ENCODE measurements at places on chromosomes 12 and 14.
A peak's percentile ranks its signal among the peaks of the same experiment; 100 is the strongest.

DNA sequence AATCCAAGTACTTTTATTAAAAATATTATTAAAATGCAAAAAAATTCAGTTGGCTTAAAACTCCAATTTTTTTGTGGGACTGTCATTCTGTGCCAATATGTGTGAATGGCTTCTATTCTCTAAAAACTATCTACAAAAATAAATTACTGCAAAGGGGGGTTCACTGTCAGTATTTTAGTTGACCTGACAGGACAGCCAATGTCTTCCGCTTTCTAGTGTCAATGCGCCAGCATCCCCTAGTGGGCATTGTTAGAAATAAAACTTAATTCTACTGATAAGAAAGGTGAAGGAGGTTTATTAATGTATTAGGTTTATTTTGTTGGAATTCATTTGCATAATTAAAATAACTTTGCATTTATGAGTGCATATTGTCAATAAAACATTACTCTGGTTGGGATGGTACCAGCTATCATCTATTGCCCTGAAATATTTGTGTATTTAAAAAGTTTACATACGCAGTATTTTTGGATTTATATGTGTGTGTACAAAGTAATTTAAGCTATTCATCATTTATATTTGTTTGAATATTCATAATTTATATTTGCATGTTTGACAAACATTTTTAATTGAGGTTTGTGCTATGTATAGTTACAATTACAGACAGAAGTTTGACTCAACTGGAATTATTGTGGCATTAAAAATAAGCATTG lies 527.2 kb downstream of the FLRT2 start:
- DNase-seq = no peak

DNA sequence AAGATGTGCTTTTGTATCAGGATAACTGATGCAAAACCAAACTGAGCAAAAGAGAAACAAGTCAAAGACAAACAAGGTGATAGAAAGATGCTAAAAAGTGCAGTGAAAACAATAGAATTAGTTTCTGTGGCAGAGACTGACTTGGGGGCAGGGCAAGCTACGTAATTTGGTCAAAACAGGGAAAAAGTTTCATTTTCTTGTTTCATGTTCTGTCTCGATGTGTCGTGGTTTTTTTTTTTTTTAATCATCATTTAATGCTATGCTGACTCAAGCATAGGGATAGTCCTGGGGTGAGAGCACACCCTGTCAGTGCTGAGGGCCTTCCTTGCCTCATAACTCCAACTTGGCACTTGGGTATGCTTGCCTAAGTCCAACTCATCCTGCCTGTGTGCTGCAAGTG lies 144.1 kb upstream of the PTPRQ start:
- DNase-seq = no peak

DNA sequence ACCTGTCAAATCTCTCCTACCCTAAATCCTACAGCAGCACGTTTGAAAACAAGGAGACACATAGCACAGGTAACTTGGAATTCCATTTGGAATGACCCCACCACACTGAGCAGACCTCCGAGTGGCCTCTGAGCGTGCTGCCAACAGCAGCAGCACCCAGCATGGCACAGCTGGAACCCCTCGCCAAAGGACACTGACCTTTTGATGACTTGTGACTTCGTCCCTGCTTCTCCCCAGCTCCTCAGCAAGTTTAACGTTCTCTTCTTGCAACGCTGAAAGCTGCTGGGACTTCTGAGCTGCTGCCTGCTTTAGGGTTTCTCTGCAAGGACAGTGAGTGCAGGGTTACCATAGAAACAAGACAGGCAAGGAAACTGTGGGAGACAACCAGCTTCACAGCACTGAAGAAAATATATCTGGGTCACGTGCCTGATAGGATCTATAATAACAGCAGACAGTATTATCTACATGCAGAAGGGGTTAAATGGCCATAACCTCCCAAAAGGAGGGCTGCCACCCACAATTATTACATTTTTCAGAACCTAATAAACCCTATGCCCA lies 43.3 kb upstream of the VPS33A start:
- DNase-seq = no peak

DNA sequence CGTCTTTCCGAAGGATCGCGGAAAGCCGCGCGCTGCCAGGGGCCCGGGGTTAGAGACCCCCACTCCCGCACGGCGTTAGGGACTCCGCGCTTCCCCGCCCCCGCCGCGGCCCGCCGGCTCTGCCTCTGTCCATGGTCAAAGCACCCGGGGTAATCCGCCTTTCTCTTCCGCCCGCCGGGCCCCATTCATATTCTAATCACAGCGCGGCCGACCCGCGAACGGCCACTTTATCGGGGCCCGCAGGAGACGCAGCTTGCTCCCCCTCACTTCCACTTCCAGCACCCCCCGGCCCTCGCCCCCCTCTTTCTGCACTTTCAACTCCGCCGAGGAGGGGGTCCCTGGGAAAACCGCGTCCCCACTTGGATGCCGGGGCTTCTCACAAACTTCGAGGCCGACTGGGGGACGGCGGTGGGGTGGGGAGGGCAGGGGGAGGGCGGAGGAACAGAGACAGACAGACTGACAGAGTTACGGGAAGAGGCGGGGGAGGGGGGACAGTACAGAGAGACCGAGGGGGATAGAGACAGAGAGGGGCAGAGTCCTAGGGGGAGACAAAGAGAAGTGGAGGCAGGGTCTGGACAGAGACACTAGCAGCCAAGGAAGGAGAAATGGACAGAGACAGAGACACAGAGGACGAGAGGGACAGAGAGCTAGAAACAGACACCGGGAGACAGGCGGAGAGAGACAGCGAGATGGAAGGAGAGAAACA lies 1.1 kb upstream of the RFX4 start:
- DNase-seq = peak; percentile 60

DNA sequence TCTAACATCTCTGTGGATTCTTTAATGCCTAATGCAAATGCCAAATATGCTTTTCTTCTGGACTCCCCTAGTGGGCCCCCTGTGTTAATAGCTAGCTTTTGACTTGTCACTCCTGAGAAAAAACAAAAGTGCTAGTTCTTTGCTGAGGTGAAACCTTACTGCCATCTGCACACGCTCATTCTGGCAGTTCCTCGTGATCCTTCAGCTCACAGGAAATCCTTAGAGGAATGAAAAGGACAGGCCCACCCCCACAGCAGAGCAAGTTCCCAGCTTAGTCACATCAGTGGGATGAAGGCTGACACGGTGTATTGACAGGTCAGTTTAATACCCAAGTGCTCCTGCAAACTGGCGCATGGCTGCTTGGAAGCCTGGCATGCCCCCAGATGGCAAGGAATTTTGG lies 165.1 kb upstream of the ATP2B1 start:
- DNase-seq = no peak

- DNase-seq = no peak
These were observed 114.0 kb downstream of the DICER1 start for GRCh38 chr14:95043314-95043713.

- DNase-seq = no peak
These were observed 1.7 kb downstream of the SUPT16H start for GRCh38 chr14:21382095-21382494.

GRCh38 chr14:74784634-74785033 lies 21.5 kb downstream of the YLPM1 start:
- no peak for DNase-seq

- no peak for DNase-seq
These were observed 48.5 kb upstream of the ARHGAP5 start for GRCh38 chr14:32028599-32028998.

DNA sequence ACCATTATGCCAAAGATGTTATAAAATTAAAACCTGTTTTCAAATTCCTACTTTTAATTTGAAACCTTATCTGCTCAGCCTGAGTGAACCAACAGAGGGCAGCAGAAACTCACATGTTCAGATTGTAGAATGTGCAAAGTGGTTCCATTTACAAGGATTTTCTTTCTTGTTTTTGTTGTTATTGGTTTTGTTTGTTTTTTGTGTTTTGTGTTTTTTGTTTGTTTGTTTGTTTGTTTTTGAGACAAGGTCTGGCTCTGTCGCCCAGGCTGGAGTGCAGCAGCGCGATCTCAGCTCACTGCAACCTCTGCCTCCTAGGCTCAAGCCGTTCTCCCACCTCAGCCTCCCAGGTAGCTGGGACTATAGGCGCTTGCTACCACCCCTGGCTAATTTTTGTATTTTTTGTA lies 22.8 kb upstream of the GARIN2 start:
- peak; percentile 32 for DNase-seq

Data from ELF-1 (cell line).